ENCODE measurements at places on chromosomes 5 and 9. TPM values are rescaled to one million over a fixed set of nuclear protein-coding genes. Genes with fewer than 3 reads are reported as not detected.

GRCh38 chr5:82044010-82044409 lies 72.2 kb downstream of the ATG10 start:
- DNase-seq, result no peak

DNA sequence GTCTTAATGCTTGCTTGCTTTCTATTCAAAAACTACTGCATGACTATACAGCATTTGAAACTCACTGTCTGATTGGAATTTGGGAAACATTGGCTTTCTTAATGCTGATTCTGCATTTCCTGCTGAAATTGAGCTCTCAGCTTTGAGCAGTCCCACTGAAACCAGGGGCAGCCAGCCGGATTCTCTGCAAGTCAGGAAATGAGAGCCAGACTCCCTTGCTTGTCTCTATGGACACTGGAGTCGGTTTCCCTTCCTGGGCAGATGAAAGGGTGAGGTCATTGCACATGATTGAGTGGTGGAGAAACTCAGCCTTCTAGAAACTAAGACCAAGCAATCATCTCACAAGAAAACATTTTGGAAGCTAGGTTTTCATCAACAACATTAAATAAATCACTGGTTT lies 119.7 kb upstream of the SPATA31C2 start:
- no peak for DNase-seq

- no peak for DNase-seq
Measured at GRCh38 chr9:34458959-34459340, 345 bp downstream of the DNAI1 start.

DNA sequence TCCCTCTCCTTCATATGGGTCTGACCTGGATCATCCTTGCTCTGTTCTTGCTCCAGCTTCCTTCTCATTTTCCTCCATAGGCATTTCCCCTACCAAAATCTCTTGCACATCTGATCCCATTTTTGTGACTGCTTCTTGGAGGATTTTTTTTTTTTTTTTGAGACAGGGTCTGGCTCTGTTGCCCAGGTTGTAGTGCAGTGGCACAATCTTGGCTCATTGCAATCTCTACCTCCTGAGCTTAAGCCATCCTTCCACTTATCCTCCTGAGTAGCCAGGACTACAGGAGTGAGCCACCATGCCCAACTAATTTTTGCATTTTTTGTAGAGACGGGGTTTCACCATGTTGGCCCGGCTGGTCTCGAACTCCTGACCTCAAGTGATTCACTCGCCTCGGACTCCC lies 10.5 kb upstream of the JMY start:
- DNase-seq, result no peak

GRCh38 chr5:157925786-157926671 lies 67.1 kb upstream of the CLINT1 start:
- DNase-seq, result no peak

DNA sequence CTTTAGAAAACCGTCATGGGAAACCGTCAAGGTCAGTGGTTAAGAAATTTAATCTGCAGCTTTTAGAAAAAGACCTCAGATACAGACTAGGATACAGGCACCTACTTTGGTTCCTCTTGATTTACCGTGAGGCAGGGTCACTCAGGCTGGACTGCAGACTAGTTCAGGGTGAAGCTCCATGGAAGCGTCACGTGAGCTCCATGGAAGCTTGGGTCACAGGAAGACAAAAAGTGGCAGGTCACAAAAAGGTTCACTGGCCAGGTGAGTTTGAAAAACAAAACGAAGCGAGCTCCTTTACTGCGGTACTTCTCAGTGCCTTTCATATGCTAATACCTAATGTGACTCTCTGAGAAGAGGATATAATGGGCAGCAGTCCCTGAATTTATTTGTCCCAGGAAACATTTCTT lies 43.0 kb downstream of the PRRC2B start:
- DNase-seq, result no peak

GRCh38 chr9:124511891-124512805 lies 4.9 kb upstream of the NR5A1 start:
- no peak for DNase-seq

DNA sequence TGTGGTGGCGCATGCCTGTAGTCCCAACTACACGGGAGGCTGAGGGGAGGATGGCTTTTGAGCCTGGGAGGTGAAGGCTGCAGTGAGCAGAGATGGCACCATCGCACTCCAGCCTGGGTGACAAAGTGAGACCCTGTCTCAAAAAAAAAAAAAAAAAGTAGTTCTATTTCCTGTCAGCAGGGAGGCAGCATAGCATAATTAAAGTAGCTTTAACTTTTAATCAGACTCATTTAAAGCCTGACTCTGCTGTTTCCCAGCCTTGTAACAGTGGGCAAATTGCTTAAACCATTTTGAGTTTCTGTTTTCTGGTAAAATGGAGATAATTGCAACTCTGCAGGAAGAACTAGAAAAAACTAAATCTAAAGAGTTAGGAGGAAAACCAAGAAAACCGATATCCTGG lies 31.2 kb downstream of the CNOT6 start:
- no peak for DNase-seq

- no peak for DNase-seq
Measured at GRCh38 chr5:39394946-39395345, 29.8 kb downstream of the DAB2 start.

- DNase-seq, result no peak
Measured at GRCh38 chr9:2787065-2787464, 56.8 kb downstream of the PUM3 start.

DNA sequence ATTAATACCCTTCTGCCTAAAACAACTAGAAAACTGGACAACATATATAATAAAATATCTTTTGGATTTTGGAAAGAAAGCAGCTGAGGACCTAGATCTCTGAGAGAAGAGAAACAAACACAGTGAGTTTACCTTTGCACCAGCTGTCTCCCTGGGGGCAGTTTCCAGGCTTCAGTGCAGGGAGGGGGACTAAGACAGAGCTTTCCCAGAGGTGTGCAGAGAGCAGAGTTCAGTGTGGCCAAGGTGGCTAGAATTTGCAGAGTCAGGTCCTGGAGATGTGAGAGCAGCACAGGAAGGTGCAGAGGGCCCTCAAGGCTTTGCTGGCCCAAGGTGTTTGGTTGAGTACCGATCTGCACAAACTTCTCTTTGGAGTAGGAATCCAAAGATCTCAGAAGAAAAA lies 26.3 kb upstream of the PTPDC1 start:
- no peak for DNase-seq

- no peak for DNase-seq
Measured at GRCh38 chr9:129225815-129226214, 47.8 kb upstream of the IER5L start.

- no peak for DNase-seq
Measured at GRCh38 chr5:95959888-95960666, 1.6 kb downstream of the ELL2 start.

- DNase-seq, result no peak
Measured at GRCh38 chr5:13946111-13946510, 1.6 kb upstream of the DNAH5 start.

DNA sequence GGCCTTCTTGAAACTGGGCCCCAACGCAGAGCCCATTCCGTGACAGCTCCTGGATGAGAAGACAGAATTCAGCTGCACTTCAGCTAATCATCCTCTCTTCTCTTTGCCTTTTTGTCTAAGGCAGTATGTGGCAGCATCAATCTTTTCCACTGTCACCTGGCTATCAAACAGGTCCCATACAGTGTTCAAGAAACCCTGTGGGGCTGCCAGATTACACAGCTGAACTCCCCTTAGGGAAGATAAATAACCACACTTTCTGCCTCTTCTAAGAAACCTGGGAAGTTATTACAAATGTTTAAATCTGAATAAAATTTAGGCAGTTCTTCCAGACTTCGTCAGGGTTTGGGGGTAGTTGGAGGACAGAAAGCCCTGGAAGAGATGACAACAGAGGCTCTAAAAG lies 61.0 kb downstream of the SPEF2 start:
- DNase-seq, result no peak

- no peak for DNase-seq
Measured at GRCh38 chr9:133932633-133933032, 59.5 kb downstream of the VAV2 start.

- no peak for DNase-seq
Measured at GRCh38 chr9:137488327-137488653, 29.2 kb upstream of the NSMF start.

DNA sequence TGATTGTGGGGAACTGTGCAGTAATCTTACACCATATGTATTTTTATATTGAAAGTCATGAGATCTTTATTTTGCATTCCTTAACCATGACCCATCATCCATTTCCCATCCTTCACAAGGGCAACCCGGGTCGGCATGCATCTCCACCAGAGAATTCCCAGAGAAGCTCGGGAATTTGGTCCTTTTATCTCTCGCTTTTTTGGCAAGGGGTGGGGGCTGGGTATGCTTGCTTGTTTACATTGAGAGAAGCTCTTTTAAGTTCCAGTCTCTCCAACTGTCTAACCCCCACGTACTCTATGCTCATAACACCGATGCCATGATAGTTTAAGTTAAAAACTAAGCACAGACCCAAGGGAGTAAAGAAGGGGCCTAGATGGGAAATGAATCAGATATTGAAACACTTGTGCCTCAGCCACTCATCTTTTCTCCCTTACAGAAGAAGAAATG lies 109.9 kb upstream of the NFIB start:
- DNase-seq, result no peak

DNA sequence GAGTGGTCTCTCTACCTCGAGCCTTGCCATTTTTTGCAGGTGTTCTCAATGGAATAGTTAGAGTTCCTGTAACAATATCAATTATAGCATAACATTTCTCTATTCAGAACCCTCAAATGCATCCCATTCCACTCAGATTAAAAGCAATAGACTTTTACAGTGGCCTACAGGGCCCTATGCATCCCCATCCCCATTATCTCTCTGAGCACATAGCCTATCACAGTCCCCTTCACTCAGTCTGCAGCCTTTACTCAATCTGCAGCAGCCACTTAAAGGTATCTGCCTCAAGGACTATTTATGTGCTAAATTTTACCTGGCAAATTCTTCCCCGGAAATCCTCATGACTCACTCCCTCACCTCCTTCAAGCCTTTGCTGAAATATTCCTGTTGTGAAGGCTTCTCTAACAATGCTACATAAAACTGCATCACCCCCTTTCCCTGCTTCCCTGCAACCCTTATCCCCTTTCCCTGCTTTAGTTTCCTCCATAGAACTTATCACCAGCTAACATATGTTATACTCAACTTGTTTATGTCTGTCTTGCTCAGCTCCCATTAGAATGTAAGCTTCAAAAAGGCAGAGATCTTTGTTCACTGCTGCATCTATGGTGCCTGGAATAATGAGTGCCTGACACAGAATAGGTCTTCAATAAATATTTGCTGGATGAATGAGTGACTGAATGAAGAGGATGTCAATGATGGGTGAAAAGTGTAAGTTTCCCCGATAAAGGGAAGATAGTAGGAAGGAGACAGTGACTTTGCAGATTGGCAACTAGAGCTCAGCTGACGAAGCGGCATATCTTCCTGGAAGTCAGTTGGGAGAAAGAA lies 54.1 kb upstream of the ZNF366 start:
- DNase-seq, result no peak

GRCh38 chr9:124045076-124045829 lies 33.7 kb downstream of the LHX2 start:
- DNase-seq, result no peak

GRCh38 chr5:181149355-181149754 lies 2.0 kb downstream of the OR2V2 start:
- DNase-seq, result no peak

DNA sequence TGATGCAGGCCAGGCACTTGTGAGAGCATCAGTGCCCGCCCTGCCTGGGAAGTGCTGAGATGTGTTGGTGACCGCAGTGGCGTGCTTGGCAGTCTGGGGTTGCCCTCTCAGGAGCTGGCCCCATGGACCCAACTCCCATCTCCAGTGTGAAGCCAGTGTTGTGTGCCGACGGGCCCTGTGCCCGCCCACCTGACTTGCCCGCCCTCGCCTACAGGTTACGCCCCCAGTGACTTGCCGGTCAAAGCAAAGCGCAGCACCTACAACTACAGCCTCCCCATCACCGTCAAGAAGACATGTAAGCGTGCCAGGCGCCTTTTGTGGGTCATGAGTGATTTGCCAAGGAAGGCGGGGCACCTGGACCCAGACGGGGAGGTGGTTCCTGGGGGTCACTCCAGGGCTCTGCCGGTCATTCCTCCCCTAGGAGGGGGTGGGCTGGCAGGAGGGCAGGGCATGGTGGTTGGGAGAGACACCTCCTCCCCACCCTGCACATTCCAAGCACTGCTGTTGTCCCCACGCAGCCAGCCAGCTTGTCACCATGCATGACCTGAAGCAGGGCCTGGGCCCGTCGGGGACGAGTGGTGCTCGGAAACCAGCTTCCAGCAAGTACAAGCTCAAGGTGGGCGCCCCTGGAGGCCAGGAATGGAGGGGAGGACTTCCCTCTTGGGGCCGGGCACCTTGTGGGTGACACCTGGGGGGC lies 7.4 kb upstream of the CEL start:
- DNase-seq, result no peak

DNA sequence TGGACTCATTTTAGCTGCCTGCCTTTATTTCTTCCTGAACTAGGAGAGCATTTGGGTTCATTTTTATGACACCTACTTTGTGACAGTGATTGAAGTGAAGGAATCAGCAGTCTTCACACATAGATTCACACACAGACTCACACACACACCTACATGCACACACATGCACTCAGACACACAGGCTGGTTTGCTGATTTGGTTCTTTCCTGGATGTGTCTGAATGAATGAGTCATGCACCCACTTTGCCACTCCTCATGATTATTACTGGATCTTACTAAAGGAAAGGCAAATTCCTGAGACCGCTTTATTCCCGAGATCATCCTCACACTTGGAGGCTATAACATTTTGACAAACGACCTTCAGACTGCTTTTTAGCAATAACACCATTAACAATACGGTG lies 529.5 kb downstream of the AGTPBP1 start:
- DNase-seq, result no peak

GRCh38 chr5:93736284-93736683 lies 5.1 kb downstream of the POU5F2 start:
- no peak for DNase-seq

GRCh38 chr5:137320056-137321045 lies 178.8 kb downstream of the SPOCK1 start:
- DNase-seq, result peak; percentile 43

Gene PARP8
- total RNA-seq, result 58.4 TPM

Gene SGTB
- total RNA-seq, result 4.6 TPM

Gene IL4
- total RNA-seq, result not detected

Gene LHX2
- total RNA-seq, result not detected

Gene TTC23L
- total RNA-seq, result 2.8 TPM

Gene PTGES2
- total RNA-seq, result 87.8 TPM

Gene PCA3
- total RNA-seq, result not detected

Gene RNF180
- 22.9 TPM for total RNA-seq

Gene CD72
- 2.0 TPM for total RNA-seq
